ENCODE measurements at places on chromosomes 3 and 15. TPM values are rescaled to one million over a fixed set of nuclear protein-coding genes. Genes with fewer than 3 reads are reported as not detected.

SERPINI2 gene
- not detected for total RNA-seq

PTX3 gene
- 24.4 TPM for total RNA-seq

MST1R gene
- total RNA-seq: 6.5 TPM

GOLGA6D gene
- not detected for total RNA-seq

SLC24A5 gene
- not detected for total RNA-seq

GOLGA8R gene
- total RNA-seq: 1.0 TPM

SCG3 gene
- total RNA-seq: 0.14 TPM

POLQ gene
- 2.0 TPM for total RNA-seq

TTLL13 gene
- total RNA-seq: not detected

CEP70 gene
- 14.5 TPM for total RNA-seq

BTLA gene
- total RNA-seq: not detected

LRRC31 gene
- total RNA-seq: not detected

P3H2 gene
- 27.8 TPM for total RNA-seq

GCHFR gene
- 13.2 TPM for total RNA-seq

PLS1 gene
- total RNA-seq: 21.8 TPM

ARHGEF3 gene
- 14.3 TPM for total RNA-seq

CACNA2D2 gene
- total RNA-seq: 0.55 TPM

SLC6A1 gene
- total RNA-seq: not detected

NR2F2 gene
- 22.9 TPM for total RNA-seq

PRTG gene
- 7.9 TPM for total RNA-seq

ALDH1A3 gene
- total RNA-seq: 208 TPM

GPR62 gene
- total RNA-seq: not detected

CHRM5 gene
- total RNA-seq: not detected

A4GNT gene
- total RNA-seq: not detected

RTP3 gene
- total RNA-seq: not detected

ESYT3 gene
- 3.5 TPM for total RNA-seq

PAK2 gene
- total RNA-seq: 50.6 TPM

Measured in kidney epithelial cell (primary cell).